ENCODE measurements at places on chromosomes 1 and 21.

DNA sequence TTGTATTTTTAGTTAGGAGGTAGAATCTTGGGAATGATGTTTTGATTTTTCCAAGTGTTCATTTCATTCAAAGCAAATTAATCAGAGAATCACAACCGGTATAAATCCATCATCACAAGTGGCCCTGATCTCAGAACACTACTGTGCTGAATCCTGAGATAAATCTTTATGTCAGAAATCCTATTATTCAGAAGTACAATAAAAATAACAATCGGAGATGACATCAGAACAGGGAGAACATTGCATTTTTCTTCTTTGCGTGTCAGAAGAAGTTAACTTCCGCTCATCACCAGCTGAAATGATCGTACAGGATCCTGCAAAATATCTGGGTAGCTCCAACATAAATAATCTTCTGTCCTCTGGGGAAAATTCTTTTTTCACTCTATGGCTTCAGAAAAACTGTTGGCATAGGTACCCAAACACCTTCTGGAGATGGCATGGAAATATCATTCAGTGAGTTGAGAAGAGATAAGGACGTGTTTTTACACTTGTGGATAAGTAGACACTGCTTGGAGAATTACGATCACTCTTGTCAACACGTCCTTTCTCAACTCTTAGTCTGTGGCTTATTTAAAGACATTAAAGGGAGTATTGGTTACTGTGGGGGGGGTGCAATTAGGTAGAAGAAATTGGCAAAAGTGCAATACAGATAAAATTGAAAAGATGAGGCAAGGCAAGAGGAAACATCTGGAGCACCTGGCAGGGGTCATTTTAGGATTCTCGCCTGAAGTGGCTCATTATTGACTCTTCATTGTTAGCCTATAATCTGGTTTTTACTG, 46.9 kb upstream of the SMYD2 start:
- no peak for DNase-seq

- no peak for DNase-seq
These were observed 94.1 kb upstream of the ATP1B1 start for GRCh38 chr1:169012416-169012815.

- DNase-seq, result no peak
These were observed 34.1 kb downstream of the KRTAP20-3 start for GRCh38 chr21:30676737-30677136.

DNA sequence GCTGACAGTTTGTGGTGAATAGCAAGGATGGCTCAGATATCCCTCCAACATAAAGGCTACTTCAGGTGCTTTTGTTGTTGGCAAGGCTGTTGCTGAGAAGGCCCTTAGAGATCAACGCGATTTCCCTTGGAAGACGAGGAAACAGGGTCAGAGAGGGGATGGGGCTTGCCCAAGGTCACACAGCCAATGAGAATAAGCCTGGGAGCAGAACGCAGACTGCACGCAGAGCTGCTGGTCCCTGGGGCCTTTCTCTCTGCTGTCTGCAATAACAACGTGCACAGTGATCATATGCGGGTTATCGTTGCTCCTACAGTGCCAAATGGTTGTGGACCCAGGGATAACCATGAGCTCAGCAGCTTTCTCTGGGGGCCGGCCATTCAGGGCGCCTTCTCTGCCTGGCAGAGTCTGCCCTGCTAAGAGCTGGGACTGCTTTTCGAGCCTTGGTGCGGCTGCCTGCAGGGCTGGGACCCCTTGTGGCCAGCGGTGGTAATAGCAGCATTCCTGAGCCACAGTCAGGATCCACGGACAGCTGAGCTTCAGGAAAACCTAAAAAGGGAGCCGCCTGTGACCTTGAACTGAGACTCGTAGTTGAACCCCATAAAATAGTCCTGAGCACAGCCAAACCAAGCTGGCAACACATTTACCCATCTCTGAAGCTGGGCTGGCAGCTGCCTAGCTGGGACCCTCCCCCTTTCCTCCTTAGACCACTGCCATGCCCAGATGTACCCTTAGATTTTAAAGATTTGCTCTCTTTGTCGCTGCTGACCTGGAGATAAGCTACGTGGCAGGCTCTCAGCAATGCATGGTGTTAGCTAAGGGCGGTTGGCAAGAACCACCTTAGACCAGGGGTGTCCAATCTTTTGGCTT, 39.8 kb downstream of the HTR6 start:
- peak; percentile 88 for DNase-seq
